SK-N-DZ (cell line): ENCODE measurements at places on chromosomes 3 and 15.

DNA sequence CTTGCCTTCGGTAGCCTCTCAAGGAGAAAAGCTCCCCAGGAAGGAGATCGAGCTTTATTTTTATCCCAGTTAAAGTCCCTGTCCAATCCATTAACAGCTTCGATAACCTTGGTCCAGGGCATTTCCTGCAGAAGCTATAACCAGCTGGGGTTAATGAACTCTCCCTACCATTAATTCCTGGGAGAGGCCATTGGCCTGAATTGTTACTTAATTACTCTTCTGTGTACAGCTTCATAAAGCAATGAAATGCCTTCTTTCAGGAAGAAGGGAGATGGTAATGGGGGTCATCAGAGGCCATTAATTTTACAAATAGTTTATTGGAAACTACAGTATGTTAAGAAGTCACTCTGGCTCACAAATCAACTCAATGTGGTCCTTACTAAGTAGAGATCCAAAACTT lies 1.9 kb upstream of the TMCO5A start:
- no peak for DNase-seq

- DNase-seq, result no peak
Measured at GRCh38 chr3:44999782-45000181, 23.7 kb downstream of the EXOSC7 start.

- no peak for DNase-seq
Measured at GRCh38 chr3:27366062-27366591, 3.1 kb downstream of the NEK10 start.

- DNase-seq, result no peak
Measured at GRCh38 chr3:62833538-62833937, 41.7 kb downstream of the CADPS start.

DNA sequence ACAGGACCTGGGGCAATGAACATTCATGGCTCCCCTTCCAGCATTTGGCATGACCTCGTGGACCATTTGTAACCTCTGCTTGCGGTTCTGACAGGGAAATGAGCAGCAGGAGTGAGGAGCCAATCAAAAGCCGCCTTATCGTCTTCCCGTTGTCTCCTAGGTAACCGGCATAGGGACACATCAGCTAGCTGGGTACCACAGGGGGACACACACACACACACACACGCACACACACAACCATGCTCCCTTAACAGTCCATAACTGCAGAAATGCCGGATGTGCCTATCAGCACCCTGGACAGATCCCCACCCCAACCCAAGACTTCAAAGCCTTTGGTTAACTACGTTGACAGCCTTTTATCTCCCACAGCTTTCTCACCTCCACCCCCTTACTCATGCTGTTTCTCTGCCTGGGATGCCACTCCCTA lies 53.4 kb upstream of the CCDC174 start:
- peak; percentile 27 for DNase-seq

GRCh38 chr15:73908030-73908821 lies 18.0 kb upstream of the LOXL1 start:
- peak; percentile 79 for DNase-seq

DNA sequence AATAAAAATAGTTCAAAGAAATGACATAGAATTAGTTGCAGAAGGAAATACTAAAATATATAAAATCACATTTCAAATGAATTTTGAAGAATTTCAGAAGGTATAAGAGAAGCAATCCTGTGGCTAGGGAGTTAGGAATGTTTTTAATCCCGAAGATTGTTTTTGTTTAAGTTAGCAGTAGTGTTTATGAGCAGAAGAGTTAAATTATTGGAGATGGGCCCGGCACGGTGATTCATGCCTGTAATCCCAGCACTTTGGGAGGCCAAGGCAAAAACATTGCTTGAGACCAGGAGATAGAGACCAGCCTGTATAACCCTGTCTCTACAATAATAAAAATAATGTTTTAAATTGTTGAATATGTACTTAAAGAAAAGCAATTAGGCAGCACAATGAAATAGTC lies 432.5 kb downstream of the MFSD1 start:
- no peak for DNase-seq

GRCh38 chr3:133124511-133124910 lies 86.3 kb downstream of the TMEM108 start:
- peak; percentile 65 for DNase-seq

DNA sequence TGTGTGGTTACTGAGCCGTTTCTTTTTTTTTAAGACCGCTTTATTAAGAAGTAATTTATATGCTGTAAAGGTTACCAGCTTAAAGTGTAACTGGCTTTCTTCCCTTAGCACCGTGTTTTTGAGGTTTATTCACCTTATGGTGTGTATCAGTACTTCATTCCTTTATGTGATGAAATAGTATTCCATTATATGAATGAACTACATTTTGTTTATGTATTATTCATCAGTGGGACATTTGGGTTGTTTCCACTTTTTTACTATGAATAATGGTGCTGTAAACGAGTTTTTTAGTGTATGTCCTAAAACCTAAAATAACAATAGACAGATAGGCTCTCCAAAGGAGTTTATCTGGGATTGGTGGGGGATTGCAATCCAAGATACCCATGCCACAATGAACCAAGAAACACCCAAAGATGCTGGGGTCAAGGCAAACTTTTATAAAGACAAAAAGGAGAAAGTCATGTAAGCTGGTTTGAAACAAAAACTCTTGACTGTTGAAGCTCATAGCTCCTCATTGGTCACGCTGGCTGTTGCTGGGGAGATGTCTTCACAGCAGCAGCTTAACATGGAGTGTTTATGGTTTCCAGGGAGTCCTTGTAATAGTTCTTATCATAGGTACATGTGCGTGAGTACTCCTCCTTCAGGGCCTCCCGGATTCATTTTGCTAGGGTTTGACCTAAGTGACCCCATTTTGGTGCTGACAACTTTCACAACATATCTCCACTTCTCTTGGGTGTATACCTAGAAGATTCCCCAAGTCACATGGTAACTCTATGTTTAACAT lies 16.0 kb downstream of the TM2D3 start:
- DNase-seq, result no peak

DNA sequence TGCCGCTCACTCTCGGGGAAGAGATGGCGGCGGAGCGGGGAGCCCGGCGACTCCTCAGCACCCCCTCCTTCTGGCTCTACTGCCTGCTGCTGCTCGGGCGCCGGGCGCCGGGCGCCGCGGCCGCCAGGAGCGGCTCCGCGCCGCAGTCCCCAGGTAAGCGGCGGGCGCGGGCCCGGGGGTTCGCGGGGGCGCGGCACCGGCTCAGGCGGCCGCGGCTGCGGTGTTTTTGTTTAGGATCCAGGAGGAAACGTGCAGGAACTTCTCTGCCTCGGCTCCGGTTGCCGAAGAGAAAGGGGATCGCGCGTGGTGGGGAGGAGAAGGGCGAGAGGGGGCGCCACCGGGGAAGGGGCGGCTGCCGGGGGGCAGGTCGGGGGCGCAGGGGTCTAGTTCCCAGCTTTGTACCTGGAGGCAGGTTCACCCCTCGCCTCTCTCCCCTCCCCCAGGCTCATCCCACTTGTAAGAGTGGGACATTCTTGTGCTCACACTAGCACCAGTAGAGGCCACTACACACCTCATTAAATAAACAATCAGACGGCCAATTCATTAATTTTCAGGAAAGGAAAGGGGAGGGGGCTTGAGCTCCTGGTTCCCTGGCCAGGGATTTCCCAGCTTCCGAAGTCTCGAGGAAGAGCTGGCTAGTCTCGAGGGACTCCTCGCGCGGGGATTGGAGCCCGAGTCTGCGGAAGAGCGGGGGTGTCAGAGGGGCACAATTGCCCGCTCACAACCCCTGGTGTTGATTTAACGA lies 562 bp downstream of the NEO1 start:
- peak; percentile 72 for DNase-seq

- DNase-seq, result no peak
Measured at GRCh38 chr15:63318344-63318743, 40.9 kb downstream of the APH1B start.

- DNase-seq, result no peak
Measured at GRCh38 chr3:14148041-14148985, 23.5 kb downstream of the TMEM43 start.

- DNase-seq, result no peak
Measured at GRCh38 chr3:53342353-53342752, 5.0 kb downstream of the DCP1A start.

DNA sequence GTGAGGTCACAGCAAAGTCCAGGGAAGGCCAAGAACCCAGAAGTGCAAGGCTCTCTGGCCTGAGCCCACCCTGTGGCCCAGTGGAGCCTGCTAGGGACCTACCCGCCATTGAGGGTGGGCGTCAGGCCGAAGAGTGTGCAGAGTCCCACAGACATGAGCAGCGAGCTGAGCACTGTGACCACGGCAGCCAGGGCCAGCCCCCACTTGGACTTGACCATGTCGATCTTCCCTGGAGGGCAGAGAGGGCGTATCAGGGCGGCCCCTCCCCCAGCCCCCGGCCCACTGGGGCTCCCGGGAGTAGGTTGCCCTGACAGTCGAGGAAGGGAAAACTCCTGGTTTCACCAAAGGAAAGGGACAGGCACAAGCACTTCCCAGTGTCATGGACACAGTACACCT lies 44.6 kb downstream of the PTPN23 start:
- no peak for DNase-seq

- no peak for DNase-seq
Measured at GRCh38 chr3:136778865-136779264, 26.7 kb upstream of the STAG1 start.

DNA sequence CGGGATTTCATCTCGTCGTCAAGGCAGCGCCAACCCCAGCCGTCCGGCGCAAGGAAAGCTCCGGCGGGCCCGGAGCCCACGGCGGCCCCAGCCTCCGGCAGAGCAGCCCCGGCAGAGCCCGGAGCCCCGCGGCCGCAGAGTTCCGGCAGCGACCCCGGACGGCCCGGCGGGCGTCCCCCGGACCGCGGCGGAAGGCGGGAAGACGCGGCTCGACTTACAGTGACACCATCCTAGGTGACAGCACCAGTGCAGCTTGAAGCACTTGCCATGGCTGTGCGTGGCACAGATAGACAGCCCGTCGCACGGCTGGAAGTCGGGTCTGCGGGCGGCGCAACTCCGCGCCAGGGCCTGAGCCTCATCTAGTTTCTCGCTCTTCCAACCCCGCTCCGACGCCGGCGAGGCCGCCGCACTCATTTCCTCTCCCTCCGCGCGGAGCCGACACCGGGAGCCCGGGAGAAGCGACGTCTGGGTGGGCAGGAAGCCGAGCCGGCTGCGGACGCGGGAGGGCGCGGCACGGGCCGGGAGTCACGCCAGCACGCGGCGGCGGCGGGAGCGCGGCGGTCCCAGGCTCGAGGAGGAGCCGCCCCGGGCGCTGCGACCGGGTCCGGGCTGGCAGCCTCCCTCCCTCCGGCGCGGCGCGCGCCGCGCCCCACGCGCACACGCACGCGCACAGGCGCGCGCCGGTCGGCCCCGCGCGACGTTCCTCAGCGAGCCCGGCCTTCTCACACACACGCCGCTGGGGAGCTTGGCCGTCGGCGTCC lies at the start of gene C3orf70:
Gene C3orf70 (minus strand): TSS at position 651 of the 761 bp plus-strand sequence. CDS start 237 bp downstream, at position 414.
- peak; percentile 50 for DNase-seq

- DNase-seq, result no peak
Measured at GRCh38 chr15:25793354-25794050, 69.6 kb downstream of the ATP10A start.

DNA sequence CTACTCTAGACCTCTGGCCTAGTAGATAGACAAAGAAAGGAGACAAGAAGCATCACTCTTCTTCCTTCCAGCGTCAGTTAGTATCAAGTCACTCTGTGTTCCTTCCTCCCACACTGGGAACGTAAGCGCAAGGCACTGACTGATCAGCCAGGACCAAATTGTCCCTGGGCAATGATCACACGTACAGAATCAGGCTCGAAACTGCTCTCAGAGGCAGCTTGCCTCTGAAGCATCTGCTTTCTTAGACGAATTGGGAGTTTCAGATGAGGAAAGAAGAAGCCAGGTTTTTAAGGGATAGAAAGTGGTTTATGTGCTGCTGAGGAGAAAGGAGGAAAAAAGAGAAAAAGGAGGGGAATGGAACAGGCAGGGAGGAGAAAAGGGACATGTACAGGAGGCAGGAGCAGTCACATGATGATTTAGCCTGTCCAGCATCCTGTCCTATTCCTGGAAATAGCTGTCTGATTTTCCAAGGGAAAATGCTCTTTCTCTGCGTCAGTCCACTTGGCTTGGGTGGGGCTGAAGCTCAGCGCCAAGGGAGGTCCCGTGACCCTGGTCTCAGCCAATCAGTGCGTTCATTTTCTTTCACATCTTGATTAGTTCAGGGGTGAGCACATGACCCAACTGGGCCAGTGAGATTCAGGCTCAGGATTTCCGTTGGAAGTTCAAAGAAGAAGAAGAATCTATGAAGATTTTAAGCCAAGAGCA lies 102.0 kb upstream of the PRICKLE2 start:
- peak; percentile 8 for DNase-seq
